ENCODE measurements at places on chromosomes 2 and 18.
A peak's percentile ranks its signal among the peaks of the same experiment; 100 is the strongest.

DNA sequence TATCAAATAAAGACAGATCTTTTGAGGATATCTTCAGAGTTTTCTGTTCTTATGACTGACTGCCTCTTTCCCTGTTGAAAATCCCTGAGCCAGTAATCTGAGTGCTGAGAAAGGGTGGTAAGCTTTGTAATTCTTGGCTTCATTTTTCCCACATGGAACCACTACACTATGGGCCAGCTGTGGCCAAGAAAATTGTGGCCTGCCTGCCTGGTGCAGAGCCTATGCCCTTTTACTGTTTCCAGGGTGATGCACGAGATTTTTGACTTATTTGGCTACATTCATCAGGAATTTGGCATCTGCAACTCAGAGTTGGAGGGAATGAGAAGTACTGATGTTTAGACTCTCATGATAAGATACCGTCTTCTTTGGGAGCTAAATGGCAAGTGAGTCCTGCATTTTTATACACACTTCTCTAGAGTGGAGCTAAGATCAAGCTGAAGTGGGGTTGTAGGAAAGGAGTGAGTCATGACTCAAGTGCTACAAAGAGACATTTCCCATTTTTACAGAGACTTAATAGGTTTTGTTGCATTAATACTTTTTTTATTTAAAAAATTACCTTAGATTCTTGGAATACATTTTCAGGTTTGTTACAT is 328.2 kb upstream of the CDH7 start:
- DNase-seq, result no peak

DNA sequence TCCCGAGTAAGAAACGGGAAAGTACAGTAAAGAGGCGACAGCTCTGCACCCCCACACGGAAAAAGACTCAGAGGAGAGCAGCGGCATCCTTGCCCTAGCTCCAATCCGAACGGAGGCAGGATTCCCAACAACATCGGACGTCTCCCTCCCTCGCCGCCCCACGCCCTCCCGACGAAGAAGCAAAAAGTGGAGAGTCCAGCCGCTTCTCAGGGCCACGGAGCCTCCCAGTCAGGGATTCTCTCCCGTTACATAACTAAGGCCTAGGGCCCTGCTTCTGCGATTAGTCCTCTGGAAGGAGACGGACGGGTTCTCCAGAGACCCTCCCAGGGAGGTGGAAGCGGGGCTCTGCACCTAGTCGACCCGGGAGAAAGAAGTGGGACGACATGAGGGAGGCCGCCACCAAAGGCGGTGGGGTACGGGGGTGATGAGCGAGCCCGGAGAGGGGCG is 587 bp downstream of the SUMO1 start:
- peak; percentile 40 for DNase-seq

DNA sequence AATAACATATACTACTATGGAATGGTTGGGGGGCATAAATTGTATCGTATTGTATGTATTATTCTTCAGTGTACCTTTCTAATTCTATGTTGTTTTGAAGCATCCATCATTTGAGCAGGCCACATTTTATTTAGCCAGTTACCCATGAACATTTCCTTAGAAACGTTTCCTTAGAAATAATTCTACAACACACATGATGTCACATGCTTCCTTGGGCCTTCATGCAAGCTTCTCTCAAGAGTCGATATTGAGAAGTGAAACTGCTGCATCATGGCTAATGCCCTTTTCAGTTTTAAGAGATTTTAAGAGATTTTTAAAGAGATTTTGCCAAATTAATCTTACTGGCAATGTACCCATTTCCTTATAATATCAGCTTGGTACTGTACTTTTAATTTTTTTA is 63.9 kb downstream of the ALPK2 start:
- no peak for DNase-seq

- DNase-seq, result no peak
Observed at GRCh38 chr2:164782323-164782722, 59.3 kb downstream of the COBLL1 start.

DNA sequence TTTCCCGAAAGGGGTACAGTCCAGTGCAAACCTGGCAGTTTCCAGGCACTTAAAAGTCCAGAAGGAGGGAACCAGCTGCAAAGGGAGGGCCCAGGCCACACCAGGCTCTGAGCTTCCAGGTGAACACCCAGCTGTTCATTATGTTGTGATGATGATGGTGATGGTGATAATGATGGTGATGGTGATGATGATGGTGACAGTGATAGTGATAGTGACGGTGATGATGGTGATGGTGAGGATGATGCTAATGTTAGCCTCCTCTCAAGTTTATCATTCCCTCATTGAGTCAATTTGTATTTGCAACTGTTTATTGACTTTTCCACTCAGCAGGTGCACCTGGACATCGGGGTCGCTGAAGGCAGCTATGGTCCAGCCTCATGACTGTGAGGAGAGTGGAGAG is 199.4 kb upstream of the ID2 start:
- no peak for DNase-seq

DNA sequence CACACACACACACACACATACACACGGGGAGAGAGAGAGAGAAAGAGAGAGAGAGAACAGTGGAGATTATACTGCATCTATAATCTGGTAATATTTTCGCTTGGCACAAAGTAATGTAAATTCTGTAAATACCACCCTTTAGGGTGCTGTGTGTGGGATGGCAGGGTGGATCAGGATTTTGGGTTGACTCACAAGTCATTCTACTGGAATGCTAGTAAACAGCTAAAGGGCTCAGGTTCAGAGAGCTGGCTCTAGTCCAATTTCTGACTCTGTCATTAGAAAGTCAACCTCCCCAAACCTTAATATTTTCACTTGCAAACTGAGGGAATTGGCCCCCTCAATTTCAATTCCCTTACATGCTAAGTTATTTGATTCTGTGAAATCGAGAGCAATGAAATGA is 308.3 kb downstream of the TSN start:
- no peak for DNase-seq

GRCh38 chr2:55418072-55418471 is 1.6 kb downstream of the CCDC88A start:
- peak; percentile 29 for DNase-seq

- no peak for DNase-seq
Observed at GRCh38 chr2:128317181-128317898, 1.3 kb downstream of the HS6ST1 start.

DNA sequence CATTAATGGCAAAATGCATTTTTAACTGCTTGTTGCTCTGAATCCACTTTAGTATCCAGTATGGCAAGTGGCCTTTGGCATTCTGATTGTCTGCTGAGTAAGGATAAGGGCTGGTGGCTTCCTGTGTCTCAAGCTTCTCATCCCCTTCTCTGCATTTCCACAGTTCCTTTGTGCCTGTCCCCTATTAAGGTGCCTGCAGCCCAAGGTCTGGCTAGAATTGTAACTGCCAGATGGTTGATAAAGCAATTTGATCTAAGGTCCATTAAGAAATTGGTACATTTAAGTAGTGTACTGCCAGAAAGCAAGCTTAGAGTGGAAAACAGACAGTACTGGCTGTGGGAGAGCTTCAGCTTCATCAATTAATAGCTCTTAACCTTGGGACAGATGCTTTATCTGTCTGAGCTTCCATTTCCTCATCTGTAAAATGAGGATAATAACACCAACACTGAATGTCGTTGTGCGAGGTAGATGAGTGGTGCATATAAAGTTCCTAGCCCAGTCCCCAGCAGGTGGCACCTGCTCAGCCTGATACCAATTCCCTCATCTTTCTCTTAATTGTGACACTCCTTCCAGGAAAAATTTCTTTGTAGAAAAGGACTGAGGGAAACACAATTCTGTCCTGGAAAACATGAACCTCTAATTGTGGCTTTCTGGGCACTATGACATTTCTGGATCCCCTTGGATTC is 570.6 kb upstream of the GCFC2 start:
- DNase-seq, result no peak

GRCh38 chr18:10401521-10401920 is 52.9 kb upstream of the APCDD1 start:
- DNase-seq, result no peak

DNA sequence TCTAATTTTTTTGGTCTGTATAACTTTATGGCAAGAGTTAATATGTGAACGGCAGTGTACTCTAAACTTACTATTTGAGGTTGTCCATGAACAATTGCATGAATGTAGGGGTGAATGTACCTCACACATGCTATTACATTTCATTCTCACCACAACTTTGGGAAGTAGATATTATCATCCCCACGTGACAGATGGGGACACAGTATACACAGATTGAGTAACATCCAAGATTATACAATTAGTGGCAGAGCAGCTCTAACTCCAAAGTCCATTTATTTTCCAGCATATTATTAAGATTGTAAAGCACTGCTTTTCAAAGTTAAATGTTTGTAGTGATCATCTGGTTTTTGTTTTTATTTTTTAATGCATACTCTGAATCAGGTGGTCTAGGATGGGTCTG is 622.1 kb upstream of the ZEB2 start:
- no peak for DNase-seq

GRCh38 chr2:86417961-86418360 is 23.2 kb upstream of the KDM3A start:
- peak; percentile 20 for DNase-seq

DNA sequence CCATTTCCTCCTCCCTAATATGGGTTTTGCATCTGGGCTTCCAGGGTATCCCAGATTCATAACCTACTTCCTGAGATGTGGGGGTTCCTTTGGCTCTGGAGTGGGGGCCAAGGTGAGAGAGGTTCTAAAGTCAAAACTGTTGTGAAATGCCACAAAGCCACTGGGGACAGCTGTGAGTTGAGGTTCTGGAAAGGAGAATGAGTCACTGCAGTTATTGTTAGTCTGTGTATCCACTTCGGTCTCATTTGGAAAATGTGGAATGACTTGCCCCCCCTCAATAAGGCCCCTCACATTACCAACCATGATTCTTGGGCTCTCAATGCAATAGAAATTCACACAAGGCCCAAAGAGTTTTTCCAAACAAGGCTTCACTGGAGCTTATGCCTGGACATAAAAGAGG is 51.1 kb upstream of the LGALSL start:
- DNase-seq, result peak; percentile 18

- peak; percentile 20 for DNase-seq
Observed at GRCh38 chr2:217836901-217837491, 165.8 kb downstream of the TNS1 start.

DNA sequence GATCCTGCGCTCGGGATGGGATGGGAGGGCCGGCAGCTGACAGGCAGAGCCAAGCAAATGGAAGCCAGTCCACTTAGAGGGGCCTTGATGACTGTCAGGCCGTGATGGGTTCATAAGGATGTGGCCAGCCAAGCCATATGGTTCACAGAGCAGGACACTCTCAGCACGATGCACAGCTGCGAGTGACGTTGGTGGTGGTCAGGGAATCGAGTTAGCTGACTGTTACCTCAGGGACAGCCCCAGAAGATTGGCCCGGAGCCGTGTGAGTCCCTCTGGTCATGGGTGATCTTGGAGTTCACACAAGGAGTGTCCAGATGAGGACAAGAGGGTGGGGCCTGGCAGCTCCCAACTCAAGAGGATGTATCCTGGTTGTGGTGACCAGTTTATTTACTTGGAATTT is 70.2 kb downstream of the TPGS2 start:
- no peak for DNase-seq

GRCh38 chr2:230692760-230693159 is 19.9 kb upstream of the CAB39 start:
- no peak for DNase-seq

DNA sequence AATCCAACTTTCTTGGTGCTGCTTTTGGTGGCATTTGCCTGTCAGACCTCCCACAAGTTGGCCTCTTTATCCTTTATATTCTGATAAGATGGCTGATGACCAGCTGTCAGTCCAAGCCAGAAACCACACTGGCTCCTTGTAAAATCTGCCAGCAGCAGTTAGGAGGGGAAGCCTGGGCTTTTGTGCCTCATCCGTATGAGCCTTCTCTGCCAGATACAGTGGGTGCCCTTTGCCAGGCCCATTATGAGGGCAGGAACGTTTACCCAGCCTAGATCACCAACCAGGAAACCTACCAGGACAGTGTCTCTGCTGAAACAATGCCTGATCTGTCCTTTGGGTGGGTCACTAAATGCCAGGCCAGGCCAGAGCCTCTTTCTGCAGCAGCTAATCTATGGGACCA is 202.9 kb upstream of the SP5 start:
- DNase-seq, result no peak

GRCh38 chr2:118312969-118313756 is 224.9 kb downstream of the INSIG2 start:
- no peak for DNase-seq

- peak; percentile 12 for DNase-seq
Observed at GRCh38 chr18:7090771-7091170, 26.8 kb downstream of the LAMA1 start.

DNA sequence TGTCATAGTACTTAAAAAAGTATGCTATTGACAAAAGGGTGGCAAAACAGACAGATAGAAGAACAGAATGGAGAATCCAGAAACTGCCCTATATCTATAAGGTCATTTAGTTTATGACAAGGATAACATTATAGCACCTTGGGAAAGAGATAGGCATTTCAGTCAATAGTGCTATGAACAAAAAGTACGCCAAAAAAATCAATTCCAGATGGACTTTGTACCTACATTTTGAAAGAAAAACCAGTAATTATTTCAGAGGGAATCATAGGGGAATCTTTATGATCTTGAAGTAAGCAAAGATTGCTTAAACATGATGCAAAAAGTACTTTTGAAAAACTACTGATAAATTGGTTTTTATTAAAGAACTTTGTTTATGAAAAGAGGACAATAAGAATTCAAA is 59.9 kb upstream of the SETBP1 start:
- no peak for DNase-seq

- DNase-seq, result peak; percentile 56
Observed at GRCh38 chr2:96824079-96824870, 8.2 kb downstream of the CNNM3 start.

- no peak for DNase-seq
Observed at GRCh38 chr18:52283927-52284326, 56.1 kb upstream of the DCC start.

DNA sequence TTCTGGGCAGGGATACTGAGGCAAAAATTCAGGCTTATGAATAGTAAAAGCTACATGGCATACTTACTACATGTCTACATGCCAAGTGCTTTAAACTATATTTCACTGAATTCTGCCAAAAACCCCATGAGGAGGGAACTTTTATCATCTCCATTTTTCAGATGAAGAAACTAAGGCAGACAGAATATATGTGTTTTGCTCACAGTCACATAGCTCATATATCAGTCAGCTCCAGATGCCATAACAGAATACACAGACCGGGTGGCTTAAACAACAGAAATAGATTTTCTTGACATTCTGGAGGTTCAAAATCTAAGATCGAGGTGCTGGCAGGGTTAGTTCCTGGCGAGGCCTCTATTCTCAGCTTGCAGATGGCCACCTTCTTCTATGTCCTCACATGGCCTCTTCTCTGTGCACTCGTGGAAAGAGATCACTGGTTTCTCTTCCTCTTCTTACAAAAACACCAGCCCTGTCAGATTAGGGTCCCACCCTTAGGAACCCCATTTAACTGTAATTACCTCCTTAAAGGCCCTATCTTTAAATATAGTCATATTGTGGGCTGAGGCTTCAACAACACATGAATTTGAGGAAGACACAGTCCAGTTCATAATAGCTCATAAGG is 27.1 kb upstream of the CREB1 start:
- DNase-seq, result no peak

DNA sequence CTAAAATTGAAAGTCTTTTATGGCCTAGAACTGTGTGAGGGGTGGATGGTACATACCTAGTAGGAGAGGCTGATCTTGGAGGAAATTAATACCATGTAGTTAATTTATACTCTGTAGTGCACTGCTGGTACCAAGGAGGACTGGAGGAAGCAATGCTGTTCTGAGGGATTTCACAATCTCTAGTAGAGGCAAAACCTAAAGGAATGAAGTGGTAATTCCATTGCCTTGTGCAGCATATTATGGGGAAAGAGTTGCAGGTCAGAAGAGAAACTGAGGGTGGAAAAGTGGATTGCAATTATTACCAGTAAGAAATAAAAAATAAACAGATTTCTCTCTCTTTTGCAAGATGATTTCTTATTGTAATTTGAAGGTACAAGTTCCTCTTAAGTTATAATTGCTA is 2.2 kb downstream of the ABI2 start:
- peak; percentile 18 for DNase-seq

- no peak for DNase-seq
Observed at GRCh38 chr2:151176661-151177060, 85.0 kb downstream of the RBM43 start.

Data from astrocyte of the spinal cord (primary cell).